A549 treated with ZK216348 at 1 μM for 4 hours (cell line): ENCODE measurements at places on chromosomes 7 and 10. TPM values are rescaled to one million over a fixed set of nuclear protein-coding genes. Genes with fewer than 3 reads are reported as not detected.

FEZF1 gene
- not detected in 5 replicates for total RNA-seq

CABCOCO1 gene
- total RNA-seq: 0.16 to 0.32 TPM (median 0.20 TPM) in 4 of 5 replicates, not detected in the other

DPYSL4 gene
- 12.5 to 21.5 TPM (median 19.3 TPM) in 5 replicates for total RNA-seq

TFEC gene
- 0.16 TPM in 1 of 5 replicates, not detected in the others for total RNA-seq

UROS gene
- total RNA-seq: 56.4 to 66.9 TPM (median 58.2 TPM) in 5 replicates

XRCC2 gene
- total RNA-seq: 3.0 to 5.9 TPM (median 4.5 TPM) in 5 replicates

AMZ1 gene
- 0.05 to 0.06 TPM in 2 of 5 replicates, not detected in the others for total RNA-seq

CLDN4 gene
- total RNA-seq: 2.5 to 7.0 TPM (median 5.0 TPM) in 5 replicates

TMEM270 gene
- total RNA-seq: 0.23 to 0.40 TPM in 2 of 5 replicates, not detected in the others

ADRA2A gene
- 0.05 TPM in 1 of 5 replicates, not detected in the others for total RNA-seq
